ENCODE measurements at places on chromosomes 13 and 19.

- DNase-seq: no peak
These were observed 77.2 kb upstream of the TMTC4 start for GRCh38 chr13:100751826-100752225.

DNA sequence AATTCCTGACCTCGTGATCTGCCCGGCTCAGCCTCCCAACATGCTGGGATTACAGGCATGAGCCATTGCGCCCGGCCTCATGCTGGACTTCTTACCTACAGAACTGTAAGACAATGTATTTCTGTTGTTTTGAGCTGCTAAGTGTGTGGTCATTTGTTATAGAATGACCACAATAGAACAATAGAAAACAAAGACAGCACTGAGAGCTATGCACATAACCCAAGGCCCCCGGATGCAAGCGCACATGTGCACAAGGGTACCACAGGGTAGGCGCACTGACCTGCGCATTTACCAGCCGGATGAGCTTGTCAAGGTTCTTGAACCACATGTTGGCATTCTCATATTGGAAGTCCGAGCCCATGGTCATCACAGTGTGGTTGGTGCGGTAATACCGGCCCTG is 5.6 kb downstream of the MAN2B1 start:
- no peak for DNase-seq

DNA sequence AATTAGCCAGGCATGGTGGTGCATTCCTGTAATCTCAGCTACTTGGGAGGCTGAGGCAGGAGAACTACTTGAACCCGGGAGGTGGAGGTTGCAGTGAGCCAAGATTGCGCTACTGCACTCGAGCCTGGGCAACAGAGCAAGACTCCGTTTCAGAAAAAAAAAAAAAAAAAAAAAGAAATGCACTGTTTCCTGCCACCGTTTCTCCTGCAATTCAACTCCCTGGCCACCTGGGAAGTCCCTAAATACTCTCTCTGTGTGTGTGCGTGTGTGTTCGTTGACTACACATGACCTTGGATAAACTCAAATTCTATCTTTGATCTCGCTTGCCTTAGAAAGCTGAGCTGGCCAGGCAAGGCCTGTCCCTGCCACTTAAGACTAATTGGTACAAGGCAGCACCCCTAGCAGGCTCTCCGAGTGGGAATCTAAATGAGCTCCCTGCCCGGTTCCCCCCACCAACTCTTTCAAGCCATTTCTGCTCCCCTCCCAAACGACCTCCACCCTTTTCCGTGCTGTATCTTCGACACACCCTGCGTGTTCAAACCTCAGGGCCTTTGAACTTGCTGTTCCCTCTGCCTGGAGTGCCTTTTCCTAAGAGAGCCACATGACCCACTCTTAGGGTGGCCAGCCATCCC is 5.2 kb upstream of the BCAT2 start:
- DNase-seq: no peak

DNA sequence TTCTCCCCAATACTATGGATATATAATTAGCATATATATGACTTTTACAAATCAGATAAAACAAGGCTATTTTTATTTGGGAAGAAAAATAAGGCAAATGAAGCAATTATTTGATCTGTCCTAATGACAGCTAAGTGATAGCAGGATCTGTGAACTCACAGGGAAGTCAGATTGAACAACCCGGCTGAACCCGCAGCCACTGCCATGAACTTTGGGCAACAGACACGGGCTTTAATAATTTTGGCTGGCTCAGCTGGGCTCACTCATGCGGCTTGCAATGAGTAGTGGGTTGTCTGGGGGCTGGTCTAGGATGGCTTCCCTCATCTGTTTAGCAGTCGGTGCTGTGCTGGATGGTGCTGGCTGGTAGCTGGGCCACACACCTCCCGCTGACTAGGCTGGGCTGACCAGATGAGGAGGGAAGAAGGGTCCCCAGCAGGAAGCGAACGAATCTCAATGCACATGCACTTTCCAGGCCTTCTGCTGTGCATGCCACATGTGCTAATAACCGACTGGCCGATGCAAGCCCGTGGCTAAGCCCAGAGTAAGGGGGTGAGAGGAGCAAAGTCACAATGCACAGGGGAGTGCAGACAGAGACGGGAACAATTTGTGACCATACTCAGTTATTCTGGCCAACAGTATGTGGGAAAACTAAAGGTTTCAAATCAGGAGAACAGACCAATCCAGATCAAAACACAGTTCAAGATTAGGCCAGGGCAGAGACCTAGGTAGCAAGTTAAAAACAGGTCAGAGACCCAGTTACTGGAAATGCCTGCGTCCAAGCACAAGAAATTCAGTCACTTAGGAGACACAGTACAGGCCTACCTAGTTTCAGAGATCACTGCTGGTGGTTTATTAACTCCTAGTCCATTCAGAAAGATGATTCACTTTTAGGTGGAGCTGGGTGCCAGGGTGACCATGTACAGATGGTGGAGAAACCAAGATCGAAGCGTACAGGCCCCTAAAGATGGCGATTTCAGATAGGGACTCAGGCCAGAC is 22.3 kb downstream of the CRYL1 start:
- DNase-seq: no peak

GRCh38 chr19:8361921-8362793 is 1.8 kb upstream of the ANGPTL4 start:
- DNase-seq: no peak

- DNase-seq: no peak
These were observed 1090.9 kb downstream of the PCDH9 start for GRCh38 chr13:66139250-66139649.

DNA sequence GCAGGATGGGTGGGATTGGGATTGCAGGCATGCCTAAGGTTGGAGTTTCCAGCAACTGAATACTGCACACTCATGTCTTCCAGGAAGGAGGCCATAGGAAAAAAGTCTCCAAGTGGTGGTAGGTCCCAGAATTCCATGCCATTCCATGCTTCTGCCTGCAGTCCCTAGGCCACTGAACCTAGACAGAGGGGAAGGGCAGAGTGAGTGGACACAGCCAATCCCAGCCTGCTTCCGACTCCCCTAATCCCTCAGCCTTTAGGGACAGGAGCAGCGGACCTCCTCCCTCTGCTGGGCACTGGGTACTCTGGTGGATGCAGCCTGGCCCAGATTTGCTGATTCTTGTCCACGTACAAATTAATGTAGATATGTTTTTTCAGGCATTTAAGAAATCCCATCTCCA is 17.0 kb downstream of the VSTM2B start:
- DNase-seq: no peak

- DNase-seq: no peak
These were observed 11.6 kb downstream of the AKAP11 start for GRCh38 chr13:42283574-42283973.

DNA sequence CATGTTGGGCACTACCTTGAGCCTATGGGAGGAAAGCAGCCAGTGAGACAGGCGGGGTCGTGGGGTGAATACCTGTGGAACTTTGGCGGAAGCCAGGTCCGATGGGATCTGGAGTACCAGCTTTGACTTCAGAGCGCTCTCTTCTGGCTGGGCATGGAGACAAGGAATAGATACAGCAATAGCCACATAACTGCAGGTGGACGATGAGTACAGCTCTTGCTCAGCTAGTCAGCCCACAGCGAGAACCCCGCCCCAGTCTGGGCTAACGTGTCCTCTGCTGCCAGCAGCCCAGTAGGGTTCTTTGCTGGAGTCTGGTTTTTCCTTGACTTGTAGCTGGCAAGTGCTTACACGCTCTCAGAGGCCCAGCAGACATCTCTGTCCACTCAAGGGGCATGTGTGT is 83.4 kb downstream of the SIPA1L3 start:
- no peak for DNase-seq

GRCh38 chr19:38034492-38034860 is 127.5 kb downstream of the SIPA1L3 start:
- DNase-seq: no peak

DNA sequence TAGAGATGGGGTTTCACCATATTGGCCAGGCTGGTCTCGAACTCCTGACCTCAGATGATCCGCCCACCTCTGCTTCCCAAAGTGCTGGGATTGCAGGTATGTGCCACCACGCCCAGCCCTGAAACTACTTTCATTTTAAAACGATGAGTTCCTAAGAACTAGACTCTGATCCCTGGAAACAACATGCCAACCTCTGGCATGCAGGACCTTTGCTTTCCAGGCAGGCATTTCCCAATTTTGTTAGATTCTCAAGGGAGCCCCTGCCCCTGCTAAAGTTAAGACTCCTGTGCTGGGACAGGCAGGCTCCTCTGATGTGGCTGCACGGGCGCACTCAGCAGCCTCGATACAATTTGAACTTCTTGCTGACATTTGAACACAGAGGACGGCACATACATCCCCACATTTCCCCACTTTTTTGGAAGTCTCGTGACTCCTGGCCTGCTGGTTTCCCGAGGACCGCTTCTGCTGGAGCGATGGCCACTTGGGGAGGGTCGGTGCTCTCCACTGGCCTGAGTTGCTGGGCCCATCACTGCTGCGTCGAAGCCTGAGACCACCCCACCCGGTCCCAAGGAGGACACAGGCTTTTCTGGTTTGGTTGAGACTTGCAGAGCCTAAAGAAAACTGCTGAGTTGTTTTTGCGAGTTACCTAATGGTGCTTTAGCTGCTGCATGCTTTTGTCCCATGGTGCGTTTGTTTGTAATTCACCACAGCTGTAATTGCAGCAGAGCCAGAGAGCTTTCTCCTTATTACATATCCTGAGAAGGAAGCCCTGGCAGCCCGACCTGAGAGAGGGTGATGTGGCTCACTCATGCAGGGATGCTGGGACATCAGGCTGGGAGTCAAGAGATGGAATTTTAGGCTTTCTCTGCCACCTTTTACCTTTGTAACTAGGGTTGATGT is 8.2 kb downstream of the ATP11A start:
- DNase-seq: no peak

GRCh38 chr19:3897936-3898335 is 17.5 kb downstream of the ATCAY start:
- no peak for DNase-seq

DNA sequence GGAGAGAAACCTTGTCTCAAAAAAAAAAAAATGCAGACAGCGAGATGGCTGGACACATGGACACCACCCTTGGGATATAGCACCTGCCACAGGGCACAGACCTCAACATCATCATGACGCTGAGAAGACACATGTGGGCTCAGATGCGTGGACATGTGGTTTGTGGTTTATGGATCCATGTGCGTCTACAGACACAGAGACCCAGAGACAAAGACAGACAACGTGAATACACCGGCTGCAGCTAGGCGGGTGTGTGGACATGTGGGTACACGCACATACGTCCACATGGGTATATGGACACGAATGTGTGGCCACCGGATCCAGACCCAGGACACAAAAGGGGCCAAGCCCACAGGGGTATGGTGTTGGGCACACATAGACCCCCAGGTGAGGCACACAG is 1.3 kb downstream of the TNFSF14 start:
- DNase-seq: no peak

- no peak for DNase-seq
These were observed 431 bp downstream of the FUT3 start for GRCh38 chr19:5850743-5851293.

DNA sequence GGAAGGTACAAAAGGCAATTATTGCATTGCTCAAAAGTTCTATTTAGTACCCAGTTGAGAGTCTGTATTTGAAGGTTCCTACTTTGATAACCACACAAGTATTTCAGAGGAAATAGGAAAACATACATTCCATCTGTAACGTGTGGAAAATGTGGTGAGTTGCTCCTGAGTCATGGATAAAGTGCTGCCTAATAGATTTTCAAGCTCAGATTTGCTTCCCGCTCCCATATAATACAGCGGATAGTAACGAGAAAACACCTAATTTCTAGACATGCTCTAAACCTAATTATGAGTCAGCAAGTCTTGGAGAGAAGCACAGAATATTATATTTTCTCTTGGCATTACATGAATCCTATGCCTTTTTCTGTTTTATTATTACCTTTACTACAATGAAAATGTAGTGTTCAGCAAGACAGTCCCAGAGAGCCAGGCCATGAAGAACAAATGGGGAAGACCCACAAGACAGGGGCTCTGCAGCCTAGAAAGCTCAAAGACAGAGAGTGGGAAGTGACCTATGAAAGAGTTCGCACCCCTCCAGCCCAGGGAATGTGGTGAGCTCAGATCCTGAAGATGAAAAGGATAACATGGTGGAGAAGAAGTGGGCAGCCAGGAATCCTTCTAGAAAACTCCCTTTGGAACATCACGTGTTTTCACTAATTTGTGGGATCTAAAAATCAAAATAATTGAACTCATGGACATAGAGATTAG is 116.1 kb downstream of the STARD13 start:
- no peak for DNase-seq

- DNase-seq: peak; percentile 86
These were observed at the start of the genes PRDX2 and THSD8 for GRCh38 chr19:12801466-12802266. Gene PRDX2 (minus strand): TSS chr19:12801800. CDS start chr19:12801261, 539 bp downstream. Gene THSD8 (plus strand): TSS chr19:12802069. CDS start chr19:12802072, 3 bp downstream.

GRCh38 chr19:16372065-16372915 is 47.7 kb downstream of the KLF2 start:
- DNase-seq: no peak

DNA sequence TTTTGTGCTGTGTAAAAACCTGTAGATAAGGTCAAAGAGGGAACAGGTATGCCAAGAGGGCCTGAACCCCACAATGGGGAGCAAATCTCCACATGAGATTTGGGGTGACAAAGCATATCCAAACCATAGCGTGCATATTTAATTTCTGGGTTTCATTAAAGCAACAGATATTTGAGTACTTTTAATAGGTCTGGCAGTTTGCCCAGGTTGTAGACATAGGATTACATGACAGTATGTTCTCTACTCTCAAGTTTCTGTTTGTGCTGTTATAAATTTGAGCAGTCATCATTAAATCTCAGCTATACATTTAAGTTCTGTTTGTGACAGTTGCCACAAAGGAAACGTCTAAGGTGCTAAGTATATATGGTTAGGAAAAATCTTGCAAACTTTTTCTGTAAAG is 236.4 kb downstream of the ATP8A2 start:
- DNase-seq: no peak

- DNase-seq: no peak
These were observed 81.2 kb downstream of the STARD13 start for GRCh38 chr13:33204130-33204927.

- DNase-seq: peak; percentile 46
These were observed 1.4 kb upstream of the QTRT1 start for GRCh38 chr19:10699650-10700335.

- no peak for DNase-seq
These were observed at the start of gene HOOK2 for GRCh38 chr19:12774588-12775555. Gene HOOK2 (minus strand): TSS chr19:12775552. CDS start chr19:12775449, 103 bp downstream.

- no peak for DNase-seq
These were observed 3.0 kb downstream of the SLC15A1 start for GRCh38 chr13:98749501-98749900.

- no peak for DNase-seq
These were observed 17.4 kb upstream of the FEM1A start for GRCh38 chr19:4774136-4774535.

GRCh38 chr19:29873024-29873800 is 61.4 kb downstream of the CCNE1 start:
- DNase-seq: peak; percentile 92

DNA sequence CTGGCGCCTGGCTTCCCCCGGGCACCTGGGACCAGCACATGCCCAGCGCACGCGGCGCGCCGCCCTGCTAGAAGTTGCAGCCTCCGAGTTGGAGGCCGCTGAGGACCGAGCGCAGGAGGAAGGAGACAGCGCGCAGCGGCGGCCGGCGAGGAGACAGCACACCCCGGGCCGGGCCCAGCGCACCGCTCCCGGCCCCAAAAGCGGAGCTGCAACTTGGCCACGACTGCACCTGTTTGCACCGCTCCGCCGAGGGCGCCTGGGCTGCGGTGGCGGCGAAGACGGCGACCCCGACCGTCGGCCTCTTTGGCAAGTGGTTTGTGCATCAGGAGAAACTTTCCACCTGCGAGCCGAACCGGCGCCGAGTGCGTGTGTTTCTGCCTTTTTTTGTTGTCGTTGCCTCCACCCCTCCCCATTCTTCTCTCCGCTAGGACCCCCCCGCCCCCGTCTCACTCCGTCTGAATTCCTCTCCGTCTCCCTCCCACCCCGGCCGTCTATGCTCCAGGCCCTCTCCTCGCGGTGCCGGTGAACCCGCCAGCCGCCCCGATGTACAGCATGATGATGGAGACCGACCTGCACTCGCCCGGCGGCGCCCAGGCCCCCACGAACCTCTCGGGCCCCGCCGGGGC is at the start of gene SOX1:
Gene SOX1 (plus strand): TSS at position 34 of the 626 bp plus-strand sequence. CDS start 510 bp downstream, at position 544.
- DNase-seq: no peak

Data from HEK293T (cell line).